Foreskin fibroblast (primary cell): ENCODE measurements at places on chromosomes 7 and 10.

DNA sequence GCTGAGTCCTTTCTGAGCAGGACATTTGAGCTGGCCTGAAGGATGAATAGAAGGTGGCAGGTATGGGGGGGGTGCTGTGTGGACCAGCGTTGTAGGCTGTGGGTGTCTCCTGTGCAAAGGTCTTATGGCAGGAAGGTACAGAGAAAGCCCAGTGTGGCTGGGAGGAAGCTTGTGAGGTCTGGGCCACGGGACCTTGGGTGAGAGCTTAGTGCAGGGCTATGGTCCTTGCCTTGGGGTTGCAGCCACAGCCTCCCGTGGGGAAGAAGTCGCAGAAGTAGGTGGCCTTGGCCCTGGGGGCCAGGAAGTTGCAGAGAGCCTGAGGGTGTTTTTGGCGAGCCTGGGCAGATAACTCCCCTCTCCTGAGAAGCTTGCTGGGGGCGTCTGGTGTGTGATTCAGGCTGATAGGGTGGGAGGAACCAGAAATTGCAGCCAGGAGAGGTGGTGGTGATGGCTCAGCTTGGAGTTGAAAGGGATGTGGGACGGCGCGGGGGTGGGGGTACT lies 172.0 kb upstream of the TNRC18 start:
- peak; percentile 88 for DNase-seq

GRCh38 chr7:150909200-150909995 lies 57.1 kb downstream of the AOC1 start:
- DNase-seq: no peak

GRCh38 chr7:42227936-42228591 lies 8.9 kb downstream of the GLI3 start:
- DNase-seq: no peak

GRCh38 chr7:88184848-88185304 lies 35.0 kb downstream of the SRI start:
- DNase-seq: peak; percentile 47

- peak; percentile 4 for DNase-seq
Measured at GRCh38 chr7:37083311-37084096, 359.2 kb upstream of the AOAH start.

- DNase-seq: no peak
Measured at GRCh38 chr10:21506351-21506750, 19.1 kb downstream of the SKIDA1 start.

DNA sequence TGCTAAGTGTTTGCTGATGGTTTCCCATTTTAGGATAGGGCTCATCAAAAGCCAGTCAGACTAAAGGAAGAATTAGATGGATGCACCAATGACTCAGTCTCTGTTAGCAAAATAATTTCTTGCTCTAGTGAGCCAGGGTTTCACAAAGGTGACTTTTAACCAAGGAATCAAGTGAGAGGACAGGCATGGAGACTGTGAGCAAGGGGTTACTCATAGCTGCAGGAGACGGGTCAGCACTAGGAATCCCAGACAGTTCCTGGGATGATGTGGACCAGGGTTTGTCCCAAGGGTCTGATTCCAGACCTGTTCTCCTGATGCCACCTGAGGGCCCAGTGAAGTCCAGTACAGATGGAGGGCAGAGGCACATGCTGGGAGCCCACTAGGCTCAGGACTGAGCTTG lies 138.1 kb downstream of the NOC3L start:
- DNase-seq: peak; percentile 62

DNA sequence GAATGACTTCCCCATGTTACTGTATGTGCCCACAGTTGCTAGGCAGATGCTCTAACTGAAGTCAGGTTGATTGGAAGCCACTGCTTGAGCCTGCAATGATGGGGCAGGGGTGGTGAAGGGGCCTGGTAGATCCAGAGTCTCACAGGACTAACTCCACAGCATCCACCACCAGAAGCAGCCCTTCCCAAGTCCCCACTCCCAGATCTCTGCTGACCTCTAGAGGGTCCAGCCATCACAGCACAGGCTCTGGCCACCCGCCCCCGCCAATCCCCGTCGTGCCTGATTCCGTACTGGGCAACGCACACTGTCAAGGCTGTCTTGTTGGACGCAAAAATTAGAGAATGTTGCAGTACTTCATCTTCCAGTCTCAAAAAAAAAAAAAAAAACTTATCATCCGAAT lies 136.8 kb upstream of the PDE1C start:
- no peak for DNase-seq

- no peak for DNase-seq
Measured at GRCh38 chr10:17256627-17257026, 28.6 kb downstream of the VIM start.

DNA sequence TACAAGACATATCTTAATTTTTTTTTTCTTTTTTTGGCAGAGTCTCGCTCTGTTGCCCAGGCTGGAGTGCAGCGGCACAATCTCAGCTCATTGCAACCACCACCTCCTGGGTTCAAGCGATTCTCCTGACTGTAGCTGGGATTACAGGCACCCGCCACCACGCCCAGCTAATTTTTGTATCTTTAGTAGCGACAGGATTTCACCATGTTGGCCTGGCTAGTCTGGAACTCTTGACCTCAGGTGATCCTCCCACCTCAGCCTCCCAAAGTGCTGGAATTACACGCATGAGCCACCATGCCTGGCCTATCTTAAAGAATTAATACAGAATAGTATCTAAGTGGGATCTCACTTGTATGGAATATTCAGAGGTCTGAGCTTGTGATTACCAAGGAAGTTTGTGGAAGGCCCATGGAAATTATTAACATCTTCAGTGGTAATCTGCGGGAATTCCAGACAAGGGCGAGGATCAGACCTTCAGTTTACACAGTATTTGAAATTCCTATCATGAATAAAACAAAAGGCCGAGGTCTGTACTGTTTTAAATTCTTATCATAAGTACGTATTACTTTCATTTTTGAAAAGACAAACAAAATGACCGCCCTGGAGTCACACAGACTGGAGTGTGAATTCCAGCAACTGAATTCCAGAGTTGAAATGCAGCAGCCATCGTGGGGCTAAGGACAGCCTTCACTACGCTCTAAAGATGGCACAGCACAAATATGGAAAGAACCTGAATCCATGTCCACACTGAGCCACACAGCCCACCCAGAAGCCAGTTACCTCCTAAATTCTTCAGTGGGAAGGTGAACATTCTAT lies 16.7 kb downstream of the GPRIN2 start:
- no peak for DNase-seq

DNA sequence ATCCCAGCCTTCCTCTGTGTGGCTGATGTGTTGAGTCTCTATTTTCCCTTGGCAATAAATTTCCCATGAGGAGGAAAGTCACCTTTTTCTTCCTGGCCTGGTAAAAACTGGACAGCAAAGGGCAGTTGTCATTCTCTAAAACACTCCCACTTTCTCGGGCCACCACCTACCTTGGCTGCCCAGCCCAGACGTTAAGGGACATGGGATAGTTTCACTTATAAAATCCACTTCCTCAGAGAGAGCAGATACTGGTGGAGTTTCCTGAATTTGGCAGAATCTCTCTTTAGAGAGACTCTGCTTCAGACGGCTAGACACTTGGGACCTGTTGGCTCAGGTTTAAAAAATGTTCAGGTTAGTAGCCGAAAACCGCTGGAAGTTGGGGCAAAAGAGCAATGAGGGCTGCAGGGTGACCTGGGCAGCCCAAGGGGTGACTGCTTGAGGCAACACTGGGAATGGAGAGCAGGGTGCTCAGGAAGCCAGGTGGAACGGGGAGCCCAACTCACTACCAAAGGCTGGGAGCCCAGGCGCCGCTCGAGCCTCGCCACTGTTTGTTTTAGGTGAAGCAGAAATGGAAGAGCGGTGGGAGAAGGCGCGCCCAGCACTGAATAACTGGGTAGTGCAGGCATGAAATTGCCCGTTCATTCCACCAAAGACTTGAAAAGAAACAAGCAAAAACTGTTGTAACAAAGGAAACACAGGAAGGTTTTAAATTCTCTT lies 186.1 kb downstream of the TRIL start:
- DNase-seq: no peak

DNA sequence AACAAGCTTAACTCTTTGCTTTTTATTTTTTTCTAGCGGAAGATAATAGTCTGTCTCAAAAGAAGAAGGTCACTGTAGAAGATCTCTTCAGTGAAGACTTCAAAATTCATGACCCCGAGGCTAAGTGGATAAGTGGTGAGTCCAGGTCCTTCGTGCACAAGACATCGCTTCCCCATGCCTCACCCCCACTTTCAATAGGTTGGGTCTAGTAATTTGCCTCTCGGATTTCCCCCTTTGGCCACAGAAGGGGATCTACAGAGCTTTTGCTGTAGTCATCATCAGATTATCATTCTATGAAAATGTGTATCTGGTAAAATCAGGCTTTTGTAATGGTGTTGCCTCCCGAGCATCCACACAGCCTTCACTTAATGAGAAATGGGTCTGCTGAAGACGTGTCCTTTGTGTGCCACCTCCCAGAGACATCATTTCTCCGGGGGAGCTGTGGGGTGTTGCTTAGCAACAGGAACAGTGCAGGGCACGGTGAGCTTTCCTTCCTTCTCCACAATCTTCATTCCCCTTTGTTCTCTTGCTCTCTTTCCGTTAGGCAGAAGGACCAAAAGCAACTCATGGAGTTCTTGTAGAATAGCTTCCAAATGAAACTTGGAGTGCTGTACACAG lies 422.8 kb downstream of the DPP6 start:
- no peak for DNase-seq

DNA sequence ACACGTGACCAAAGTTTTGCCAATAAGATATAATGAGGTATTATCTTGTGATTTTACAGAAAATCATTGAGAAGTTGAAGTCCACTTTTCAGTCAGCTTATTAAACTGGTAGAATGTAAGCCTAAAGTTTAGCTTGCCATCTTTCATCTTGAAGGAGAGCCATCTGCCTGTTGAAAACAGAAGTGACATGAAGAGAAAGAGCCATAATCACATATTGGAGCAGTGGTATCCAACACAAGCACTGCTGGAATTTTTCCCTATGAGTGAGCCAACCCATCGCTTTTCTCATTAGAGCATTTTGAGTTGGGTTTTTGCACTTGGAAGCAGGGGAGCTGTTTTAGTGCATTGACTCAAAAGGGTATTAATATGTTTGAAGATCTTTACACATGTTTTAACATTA lies 117.6 kb upstream of the FERD3L start:
- no peak for DNase-seq

GRCh38 chr7:37491919-37492694 lies 43.4 kb upstream of the ELMO1 start:
- DNase-seq: no peak

DNA sequence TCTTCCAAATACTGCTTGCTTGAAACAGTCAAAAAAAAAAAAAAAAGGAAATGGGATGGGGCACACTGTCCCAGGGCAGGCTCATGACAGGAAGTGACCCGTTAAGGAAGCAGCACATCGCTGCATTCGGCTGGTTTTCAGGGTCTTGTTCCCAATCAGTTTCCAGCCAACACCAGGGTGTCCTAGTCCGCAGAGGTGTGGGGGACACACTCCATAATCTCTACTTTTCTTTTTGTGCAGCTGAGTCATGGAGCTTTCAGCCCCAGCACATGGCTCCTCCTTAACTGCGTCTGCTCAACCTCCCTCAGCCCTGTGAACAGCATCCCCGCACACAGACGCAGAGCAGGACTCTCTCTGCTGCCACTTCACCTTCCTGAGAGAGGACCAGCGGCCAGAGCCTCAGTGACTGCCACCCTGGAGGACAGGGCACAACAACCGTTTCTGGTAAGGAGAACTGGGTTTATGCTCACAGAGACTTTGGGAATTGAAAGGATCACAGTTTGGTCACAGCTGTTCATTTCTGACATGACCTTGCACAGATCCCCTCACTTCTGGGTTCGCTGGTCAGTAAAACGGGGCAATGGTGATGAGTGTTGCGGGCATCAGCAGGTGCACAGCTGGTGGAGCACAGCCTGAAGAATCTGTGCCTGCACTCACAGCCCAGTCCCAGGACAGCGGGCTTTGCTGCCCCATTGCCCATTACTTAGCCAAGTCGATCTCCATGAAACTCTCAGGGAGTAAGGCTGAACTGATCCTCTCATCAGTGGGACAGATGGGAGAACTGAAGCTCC lies at the start of gene GIMAP5:
Gene GIMAP5, plus strand, starts transcription at position 154 of the 791 bp plus-strand sequence. CDS start 3,467 bp downstream, outside the sequence.
- DNase-seq: no peak

- DNase-seq: no peak
Measured at GRCh38 chr7:109322833-109323232, 753.2 kb downstream of the DNAJB9 start.

- DNase-seq: no peak
Measured at GRCh38 chr10:84256510-84257342, 11.9 kb downstream of the RGR start.

DNA sequence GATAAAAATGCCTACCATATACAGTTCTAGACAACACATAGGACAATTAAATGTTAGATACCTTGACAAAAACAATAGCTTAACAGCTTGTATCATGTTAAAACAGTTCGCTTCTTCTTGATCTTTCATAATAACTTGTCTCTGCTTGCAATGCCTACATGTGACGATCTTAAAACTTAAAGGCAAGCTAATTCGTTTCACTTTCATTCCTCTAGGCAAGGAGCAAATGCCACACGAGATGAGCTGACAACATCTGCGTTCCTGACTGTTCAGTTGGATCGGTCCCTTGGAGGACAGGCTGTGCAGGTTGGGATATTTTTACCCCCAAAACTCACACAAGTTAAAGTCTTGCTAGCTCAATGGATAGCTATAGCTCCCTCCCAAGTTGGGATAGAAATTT lies 51.6 kb upstream of the ARL4A start:
- no peak for DNase-seq

DNA sequence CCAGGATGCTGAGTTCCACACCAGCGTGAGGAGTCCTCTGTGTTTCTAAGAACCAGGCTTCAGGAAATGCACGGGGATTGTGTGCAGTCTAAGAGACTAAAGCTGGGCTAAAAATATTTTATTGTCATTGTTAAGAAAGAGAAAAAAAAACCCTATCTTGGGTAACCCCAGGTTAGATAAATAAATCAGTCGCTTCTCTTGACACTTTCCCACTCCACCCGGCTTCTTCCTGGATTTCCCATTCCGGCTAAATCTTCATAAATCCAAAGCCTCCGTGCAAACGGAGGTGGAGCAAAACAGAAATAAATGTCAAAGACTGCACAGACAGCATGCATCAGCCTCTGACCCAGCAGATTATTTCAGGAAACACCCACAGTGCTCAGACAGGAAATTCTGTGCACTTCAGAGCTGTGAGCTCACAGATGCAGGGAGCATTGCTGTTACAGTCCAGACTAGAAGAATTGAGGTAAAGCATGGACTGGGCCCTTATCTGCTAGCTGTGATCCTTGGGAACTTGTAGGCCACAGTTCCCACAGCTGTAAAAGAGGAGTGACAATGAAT lies 44.8 kb upstream of the GRID1 start:
- DNase-seq: peak; percentile 59

- DNase-seq: no peak
Measured at GRCh38 chr7:111682588-111683340, 120.5 kb upstream of the IMMP2L start.

GRCh38 chr10:118543714-118544400 lies 51.6 kb downstream of the PRLHR start:
- peak; percentile 78 for DNase-seq

GRCh38 chr10:52256832-52257691 lies 57.0 kb upstream of the DKK1 start:
- no peak for DNase-seq

- no peak for DNase-seq
Measured at GRCh38 chr7:22833957-22834356, 11.3 kb upstream of the TOMM7 start.
